CD4-positive, alpha-beta T cell treated with Interleukin-1 beta for 1 hour (primary cell): ENCODE measurements at places on chromosomes 1 and 21.

- DNase-seq: no peak
These were observed 8.6 kb downstream of the TMED5 start for GRCh38 chr1:93171549-93172034.

GRCh38 chr1:65791396-65791795 is 1.3 kb upstream of the PDE4B start:
- no peak for DNase-seq

GRCh38 chr1:212203630-212204029 is 81.6 kb upstream of the PPP2R5A start:
- no peak for DNase-seq

DNA sequence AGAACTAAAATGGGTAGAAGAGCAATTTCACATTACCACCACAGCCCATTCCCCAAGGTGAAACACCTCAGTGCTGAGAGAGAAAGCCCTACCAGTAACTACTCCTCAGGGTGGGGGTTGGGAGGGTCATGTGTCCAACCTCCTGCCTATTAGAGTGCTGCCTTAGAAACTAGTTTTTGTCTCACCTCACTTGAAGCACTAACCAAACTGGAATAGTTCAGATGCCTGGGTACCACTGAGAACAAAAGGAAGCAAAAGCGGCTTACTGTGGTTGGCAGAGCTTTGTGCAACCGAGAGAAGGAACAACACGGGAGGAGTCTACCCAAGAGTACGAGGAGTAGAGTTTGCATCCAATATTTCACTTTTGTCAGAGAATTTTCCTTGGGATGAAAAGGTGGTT is 1207.5 kb upstream of the ADGRL2 start:
- no peak for DNase-seq

DNA sequence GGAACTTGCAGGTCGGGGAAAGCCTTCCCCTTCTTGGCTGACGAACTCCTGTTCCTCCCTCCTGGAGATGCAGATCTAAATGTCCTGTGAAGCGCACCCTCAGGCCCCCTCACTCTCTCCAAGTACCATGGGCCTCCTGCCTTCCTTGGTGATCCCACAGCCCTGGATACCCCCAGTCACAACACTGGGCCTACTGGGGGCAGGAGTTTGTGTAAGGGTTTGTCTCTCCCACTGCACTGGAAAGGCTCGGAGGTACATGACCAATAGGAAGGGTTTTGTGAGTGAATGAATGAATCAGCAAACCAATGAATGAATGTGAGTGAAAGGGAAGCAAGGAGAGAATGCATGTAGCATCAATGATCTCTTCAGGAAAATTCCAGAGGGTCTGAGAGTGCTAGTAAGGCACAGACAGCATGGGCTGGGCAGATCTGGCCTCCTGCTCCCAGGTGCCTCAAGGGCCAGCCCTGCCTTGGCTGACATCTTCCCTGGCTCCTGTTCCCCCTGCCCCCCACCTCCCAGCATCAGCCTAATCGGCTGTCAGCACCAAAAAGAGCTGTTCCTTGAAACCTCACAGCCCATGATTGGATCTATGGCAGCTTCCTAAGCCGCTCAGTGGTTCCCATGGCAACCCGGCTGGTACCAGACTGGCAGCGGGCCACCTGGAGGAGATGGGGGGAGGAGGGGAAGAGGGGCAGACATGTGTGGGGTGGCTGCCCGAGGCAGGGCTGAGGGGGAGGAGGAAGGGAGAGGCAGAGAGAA is 95.8 kb downstream of the VWA5B1 start:
- no peak for DNase-seq

DNA sequence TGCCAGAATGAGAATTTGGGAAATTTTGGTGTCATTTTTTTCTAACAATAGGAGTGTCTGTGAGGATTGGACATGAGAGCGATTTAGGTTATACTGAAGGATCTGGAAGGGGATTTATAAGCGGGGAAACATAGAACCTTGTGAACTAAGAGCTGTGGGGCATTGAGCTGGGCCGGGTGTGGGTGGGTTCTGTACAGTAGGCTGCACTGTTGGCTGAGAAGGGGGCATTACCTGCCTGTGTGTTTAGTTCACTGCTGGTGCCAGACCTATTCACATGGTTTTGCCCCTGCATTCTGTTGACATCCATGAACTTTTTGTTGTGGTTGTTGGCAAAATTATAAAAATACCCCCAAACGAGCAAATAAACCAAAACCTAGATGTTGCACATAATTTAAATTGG is 8.8 kb downstream of the PBX1 start:
- no peak for DNase-seq

- no peak for DNase-seq
These were observed 55.7 kb downstream of the WNT9A start for GRCh38 chr1:227891955-227892488.

GRCh38 chr1:37692078-37692833 is at the start of gene CDCA8:
Gene CDCA8, plus strand, starts transcription at chr1:37692516. Its CDS starts 175 bp downstream, at chr1:37692691.
- DNase-seq: peak; percentile 99

DNA sequence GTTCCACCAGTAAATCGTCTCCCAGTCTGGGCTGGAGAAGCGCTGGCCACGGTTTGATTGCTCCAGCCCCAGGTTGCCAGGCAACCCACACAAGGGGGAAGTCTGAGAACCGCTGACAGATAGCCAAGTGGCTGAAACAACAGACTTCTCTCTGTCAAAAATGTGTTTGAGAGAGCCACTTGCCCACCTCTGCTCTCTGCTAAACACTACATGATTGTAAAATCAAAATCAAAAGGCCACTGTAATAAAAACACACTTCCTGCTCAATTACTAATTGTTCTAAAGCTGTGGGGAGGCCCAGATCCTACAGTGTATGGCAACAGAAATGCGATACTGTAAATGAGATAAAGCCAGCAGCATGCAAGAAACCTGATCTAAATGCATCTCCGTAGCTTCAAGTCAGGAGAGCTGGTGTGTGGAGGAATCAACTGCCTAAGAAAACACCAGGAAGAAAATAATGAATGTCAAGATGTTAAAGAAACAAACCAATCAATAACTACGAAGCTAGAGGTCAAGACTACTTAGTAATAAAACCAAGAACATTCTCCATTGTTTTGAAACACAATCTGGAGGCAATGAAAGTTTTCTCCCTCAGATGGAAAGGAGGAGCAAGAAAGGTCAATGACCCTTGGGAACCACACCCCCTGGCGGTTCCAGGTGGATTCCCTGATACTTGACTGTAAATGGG is 121.2 kb downstream of the SLC45A1 start:
- no peak for DNase-seq

DNA sequence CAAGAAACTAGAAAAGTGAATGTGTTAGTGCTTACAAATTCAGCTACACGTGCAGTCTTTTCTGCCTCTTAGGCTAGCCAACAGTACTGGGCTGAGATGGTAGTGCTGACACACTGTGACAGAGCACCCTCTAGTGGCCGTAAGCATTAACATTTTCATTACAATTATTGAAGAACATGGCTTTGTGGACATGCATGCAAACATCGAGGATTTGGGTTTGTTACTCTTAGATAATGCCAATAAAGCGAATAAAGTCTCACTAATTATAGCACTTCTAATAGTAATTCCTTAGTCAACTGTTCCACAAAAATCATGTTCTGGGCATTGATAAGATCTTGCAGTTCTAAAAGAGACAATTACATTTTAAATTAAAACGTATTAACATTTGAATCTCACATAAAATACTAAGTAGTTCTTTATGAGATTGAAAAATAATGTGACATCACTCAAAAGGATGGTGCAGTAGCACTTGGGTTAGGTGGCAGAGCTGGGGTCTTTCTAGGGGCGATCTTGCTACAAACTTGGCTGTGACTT is 47.1 kb downstream of the MYSM1 start:
- DNase-seq: peak; percentile 66

DNA sequence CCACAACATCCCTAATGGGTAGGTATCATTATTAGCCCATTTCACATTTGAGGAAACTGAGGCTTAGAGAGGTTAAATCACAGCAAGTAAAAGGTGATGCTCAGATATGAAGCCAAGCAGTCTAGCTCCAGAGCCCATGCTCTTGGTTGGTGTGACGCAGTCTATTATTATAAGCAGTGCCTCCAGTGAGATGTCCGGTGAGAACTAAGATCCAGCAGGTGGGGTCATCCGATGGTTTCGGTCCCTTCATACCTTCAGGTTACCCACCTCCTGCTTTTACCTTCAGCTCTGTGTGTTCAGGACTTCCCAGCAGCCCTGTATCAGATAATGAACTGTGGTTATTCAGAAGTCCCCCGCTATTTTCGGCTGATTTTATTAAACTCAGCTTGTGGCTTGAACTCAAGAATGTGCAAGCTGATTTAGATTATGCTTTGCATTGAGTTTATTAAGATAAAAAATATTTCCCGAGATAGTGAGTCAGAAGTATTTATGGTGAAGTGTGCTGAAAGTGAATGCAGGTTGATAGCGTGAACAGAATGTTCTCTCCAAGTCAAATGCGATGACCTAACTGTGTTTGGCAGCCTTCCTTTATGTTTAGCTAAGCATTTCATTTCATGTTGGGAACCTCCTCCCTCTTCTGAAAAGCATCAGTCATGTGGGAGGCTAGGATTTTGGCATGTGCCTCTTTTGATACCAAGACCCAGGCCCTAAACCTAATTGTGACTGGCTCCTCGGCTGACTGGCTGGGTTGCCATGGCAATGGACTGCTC is 160.9 kb upstream of the UBE2U start:
- no peak for DNase-seq

- no peak for DNase-seq
These were observed 48.2 kb downstream of the CYP2J2 start for GRCh38 chr1:59878370-59878769.

GRCh38 chr1:183490932-183491331 is 18.6 kb downstream of the SMG7 start:
- DNase-seq: no peak

DNA sequence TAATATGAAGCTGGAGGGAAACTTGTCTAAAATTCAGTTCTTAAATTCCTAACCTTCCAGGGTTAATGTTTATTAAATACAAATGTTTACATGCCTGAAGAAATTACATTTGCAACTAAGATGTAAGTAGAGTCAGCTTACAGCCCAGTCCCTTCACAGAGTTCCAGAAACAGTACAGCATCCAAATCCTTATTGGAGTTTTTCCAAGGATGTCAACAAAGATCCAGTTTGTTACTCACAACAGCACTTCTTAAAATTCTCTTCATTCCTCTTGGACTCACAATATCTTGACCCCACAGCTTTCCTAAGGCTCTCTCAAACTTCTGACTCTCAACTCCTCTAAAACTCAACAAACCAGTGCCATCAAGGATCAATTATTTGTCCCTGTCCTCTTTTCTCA is 50.1 kb upstream of the RWDD3 start:
- no peak for DNase-seq

DNA sequence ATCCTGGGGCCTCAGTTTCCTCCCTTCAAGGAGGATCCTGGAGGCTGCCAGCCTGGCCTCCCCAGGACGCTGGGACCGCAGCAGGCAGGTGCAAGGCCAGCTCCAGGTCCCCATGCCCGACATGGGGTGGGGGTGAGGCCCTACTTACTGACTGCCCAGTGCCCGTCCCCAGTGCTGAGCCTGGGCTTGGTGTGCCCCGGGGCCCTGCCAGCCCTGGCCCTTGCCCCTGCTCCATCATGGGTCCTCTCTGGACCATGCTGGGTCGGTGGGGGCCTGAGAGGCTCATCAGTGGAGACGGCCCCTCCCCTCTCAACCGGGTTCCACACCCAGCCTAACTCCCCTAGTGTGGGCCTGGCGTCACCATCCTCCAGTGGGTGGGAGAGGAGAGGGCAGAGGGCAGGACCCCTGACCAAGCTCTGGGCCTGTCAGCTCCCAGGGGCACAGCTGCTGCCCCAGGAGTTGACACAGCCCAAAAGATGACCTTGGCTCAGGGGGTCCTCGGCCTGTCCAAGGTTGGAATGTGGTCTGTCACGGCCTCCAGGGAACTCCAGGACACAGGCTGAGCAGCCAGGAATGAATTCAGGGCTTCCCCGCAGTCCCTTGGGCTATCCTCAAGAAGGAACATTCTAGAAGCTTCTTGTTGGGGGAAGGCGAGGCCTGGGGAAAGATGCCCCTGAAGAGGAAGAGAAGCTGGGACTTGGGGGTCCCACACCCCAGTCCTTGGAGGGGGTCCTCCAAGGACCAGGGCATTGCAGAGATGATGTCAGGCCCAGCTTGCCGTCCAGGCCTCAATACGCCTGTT is 17.6 kb upstream of the ARF1 start:
- DNase-seq: no peak

- no peak for DNase-seq
These were observed 136.1 kb downstream of the DHRS3 start for GRCh38 chr1:12481928-12482327.

DNA sequence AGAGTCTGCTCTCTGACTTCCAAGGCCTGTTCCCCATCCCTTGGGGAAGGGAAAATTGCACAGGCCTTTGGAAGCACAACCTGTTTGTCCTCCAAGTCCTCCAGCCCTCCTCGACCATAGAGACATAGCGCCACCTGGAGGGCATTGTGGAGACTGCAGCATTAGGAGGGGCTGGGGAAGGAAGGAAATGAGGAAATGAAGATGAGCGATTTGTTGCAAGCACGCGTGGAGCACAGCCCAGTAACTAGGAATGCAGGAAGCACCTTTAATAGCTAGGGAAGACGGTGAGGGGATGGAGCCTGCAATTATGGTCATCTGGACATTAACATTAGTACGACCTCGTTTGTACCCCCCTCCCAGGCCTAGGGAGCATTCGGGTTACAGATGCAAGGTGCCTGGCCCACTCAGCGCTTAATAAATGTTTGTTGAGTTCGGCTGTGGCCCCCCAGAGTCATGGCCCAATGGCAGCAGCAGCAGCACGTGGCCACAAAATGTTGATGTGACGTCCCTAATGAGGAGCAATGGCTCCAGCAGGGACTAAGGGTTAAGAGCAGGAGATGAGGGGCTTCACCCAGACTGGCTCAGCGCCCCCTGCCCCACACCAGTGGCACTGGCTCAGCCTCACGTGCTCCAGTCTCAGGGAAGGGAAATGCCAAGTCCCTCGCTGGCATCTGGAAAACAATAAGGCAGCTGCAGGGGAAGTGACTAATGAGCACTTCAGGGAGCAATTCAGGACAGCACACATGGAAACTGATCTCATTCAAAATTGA is 8.0 kb upstream of the CAMK2N1 start:
- peak; percentile 77 for DNase-seq

DNA sequence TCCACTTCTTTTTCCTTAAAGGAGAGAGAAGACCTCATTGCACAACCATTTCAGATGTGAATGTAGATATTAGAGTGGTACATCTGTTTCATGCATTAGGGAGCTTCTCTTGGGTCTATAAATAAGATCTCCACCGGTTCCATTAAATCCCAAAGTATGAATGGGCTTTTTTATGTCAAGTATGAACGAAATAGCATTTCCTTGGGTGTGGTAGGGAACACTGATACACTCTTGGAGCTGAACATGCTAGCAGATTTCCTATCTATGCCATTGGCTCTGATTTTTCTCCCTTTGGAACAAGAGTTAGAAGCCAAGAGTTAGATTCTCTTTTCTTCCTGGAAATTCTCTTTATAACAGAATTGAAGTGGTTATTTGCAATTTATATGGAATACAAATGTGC is 245.6 kb upstream of the ADAMTS5 start:
- DNase-seq: no peak

- no peak for DNase-seq
These were observed 3.7 kb upstream of the SF3B4 start for GRCh38 chr1:149931212-149931790.
